ENCODE measurements at places on chromosomes 2 and 18.

GRCh38 chr2:132732694-132733093 is 62.7 kb upstream of the LYPD1 start:
- no peak for DNase-seq

DNA sequence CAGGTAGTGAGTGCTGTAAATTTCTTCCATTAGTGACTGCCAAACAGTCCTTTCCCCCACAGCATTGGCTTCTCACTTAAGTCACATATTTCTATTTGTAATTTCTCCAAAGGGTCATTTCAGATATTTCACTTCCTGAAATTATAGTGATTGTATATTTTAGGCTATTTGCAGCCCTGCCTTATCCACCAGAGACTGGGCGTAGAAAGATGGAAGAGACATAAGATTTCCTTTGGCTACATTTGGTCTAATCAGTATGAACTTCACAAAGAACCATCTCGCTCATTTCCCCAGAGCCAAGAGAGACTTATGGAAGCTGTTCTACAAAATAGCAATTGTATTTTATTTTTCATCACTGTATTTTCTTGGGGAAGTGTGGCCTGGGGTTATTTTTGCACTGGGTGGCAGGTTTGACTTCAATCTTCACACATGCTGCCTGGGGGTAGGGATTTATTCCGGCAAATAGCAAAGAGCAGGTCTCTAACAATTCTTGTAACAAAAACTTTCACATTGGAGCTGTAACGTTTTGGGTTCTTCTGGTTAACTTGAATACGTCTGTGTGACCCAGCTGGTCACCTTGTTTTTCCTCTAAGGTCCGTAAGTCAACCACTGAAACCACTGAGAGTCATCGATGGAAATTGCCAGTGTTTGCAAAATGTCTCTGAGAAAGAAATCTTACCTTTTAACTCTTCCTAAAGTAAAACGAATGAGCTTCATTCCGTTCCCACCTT is 170.6 kb upstream of the SERPINE2 start:
- no peak for DNase-seq

DNA sequence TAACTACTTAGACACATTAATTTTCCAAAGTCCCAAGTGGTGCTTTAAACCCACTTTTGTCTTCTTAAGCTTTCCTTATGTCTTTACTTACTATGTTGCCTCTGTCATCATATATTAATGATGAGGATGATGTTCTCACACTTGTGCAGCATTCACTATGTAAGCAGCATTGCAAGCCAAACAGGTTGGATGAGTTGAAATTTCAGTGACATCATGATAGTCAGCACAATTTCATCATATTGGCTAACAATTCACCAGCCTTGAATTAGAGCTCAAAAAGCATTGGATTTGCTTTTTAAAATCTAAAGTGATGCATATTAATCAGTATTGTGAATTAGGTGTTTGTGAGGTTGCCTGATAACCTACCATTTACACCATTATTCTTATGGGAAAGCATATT is 7.7 kb downstream of the APLF start:
- no peak for DNase-seq

DNA sequence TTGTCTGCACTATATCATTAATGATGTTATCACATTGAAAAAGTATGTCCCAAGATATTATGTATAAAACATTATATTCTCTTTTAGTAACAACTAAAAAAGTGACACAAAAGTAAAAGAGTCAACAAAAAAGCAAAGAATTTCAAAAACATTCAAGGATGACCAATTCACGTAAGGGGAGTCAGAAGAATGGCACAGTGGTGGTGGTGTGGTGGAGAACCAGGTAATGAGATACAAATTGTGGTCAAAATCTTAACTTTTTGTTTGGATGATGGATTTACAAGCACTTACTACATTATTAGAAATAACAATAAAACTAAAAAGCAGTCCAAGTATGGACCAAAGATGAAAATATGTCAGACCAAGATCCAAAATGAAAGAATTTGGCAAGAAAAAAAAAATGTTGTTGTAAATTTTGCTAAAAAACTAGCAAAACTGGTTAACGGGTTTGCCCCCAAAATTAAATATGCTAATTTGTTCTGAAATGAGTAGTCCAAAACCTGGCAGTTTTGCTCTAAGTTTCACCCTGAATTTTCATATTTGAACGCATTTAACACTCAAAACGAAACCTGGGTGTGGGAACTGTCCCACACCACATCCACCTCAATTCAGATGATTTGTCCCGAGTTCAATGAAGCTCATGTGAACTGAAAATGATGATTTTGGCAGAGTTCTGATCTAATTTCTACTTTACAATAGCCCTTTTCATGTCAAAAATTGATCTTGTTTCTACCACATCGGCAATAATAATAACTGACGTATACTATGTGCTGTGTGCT is 135.8 kb downstream of the IKZF2 start:
- no peak for DNase-seq

DNA sequence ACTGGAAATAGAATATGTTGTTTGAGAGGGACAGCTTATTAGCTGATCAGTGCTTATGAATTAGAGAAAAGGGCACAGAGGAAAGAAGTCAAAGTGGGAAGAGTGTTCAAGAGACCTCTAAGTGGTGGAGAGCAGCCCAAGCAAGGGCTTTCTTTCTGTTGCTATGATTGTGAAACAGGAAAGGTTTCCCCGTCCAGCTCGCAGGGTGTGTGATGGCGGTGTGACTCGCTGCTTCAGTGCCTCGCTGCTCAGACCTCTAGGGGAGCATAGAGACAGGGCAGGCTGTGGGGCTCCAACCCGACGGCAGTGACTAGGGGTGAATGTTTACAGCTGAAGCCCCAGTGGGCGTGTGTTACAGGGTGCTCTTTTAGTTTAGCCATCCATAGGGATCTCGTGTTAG is 166.5 kb upstream of the COPS8 start:
- peak; percentile 71 for DNase-seq

GRCh38 chr2:187499941-187500532 is 52.0 kb upstream of the CALCRL start:
- peak; percentile 72 for DNase-seq
